Left ventricle myocardium superior (tissue), 1 donor: ENCODE measurements at places on chromosomes 6 and 20. TPM values are rescaled to one million over a fixed set of nuclear protein-coding genes. Genes with fewer than 3 reads are reported as not detected.

Gene TCF21
- total RNA-seq: 3.3 TPM

Gene RBBP8NL
- total RNA-seq: not detected

Gene POM121L2
- not detected for total RNA-seq

Gene TMEM170B
- total RNA-seq: 5.4 TPM

DNA sequence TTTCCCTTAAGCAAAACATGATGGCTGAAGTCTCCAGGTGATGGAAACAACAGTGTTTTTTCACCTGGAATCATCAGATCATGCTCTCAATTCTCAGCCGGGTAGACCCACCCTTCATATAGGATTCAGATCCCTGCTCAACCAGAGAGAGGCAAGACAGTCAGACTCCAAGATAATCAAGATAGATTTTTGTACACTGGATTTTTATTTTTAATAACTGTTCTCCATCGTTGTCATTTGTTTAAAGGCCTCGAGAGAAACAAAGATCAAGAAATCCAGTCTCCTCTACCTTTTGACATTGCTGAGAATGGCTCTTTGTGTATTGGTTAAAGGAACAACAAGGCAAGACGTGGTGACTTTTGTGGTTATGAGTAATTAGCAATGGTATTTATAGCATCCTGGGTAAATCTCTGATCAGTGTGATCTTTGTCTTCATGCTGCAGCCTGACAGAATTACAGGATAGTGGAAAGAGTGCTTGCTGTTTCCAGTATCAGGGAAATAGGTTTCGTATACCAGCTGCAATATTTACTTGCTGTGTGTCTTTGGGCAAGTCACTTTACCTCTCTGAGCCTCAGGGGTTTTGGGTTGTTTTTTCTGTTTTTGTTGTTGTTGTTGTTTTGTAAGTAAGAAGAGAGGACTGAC is 29.9 kb downstream of the ID4 start:
- DNase-seq: no peak

DNA sequence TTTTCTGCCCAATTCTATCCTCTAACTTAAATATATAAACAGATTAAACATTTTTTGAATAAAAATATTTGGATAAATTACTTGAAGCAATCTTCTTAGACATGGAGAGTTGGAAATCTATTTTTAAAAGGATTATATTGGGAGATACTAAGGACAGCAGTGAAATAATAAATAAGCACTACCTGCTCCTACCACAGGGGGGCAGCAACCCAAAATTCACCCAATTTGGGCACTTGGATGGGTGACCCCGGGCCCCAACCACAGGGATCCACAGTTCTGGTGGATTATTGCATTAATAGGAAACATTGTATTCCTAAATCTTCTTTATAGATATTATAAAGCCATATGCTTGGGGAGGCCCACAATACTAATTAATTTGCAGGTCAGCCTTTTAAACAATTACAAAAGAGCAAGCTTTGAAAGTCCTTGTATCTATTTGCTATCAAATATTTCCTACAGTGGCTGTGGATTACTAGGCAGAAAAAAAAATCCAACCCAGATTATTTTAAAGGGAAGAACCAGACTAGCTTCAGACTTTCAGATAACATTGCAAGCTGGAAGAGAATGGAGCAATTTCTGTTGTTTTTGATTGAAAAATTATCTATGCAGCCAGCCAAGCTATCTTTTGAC is 66.4 kb upstream of the PDE10A start:
- DNase-seq: peak; percentile 39

DNA sequence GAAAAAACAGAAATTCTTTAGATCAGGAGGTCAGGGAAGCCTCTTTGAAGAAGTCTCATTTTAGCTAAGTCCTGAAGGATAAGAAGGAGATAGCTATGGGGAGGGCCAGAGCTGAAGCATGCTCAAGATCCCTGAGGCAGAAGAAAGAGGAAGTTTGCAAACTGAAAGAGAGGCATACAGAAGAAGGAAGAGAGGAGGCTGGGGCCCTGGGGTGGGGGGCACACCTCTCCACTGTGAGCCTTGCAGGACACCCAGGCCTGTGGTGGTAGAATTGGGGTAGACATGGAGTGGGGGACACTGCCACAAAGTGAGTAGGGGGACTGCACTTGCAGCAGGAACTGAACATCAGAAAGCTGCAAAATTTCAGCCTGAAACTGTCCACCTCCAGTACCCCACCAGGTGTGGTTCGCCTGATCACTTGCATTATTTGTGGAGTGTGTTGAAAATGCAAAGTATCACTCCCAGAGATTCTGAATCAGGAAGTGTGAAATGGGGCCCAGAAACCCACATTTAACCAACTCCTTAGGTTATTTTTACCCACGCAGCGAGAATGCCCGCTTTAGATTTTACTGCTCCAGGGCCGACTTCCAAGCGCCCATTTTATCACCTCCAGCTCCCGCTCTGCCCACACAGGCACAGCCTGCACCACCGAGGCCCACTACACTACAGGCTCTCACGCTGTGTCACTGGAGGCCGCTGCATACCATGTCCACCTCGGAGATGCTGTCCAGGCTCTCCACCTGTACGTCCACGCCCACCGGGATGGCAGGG is 44.0 kb downstream of the GABRR2 start:
- DNase-seq: no peak

GRCh38 chr6:156557911-156558259 is 219.3 kb upstream of the ARID1B start:
- DNase-seq: no peak

- peak; percentile 29 for DNase-seq
These were observed 40.3 kb downstream of the TAF4 start for GRCh38 chr20:62025394-62025793.

GRCh38 chr20:17848249-17849048 is 120.1 kb downstream of the SNX5 start:
- DNase-seq: no peak

DNA sequence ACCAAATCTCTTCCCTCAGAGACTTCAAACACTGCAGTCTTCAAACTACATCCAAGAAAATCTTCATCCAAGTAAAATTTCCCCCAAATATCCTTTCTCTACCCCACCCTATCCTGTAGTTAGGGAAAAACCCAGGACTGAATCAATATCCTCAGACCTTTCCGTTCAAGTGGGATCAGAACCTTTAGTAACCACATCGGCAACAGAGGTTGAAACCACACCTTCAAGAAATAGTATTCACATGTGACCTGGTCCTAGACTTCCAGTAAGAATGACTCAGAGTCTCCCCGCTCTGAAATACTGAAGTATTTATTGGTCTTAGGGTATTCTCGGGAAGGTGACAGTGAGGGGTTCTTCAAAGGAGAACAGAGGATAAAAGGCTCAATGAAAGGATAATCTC is 8.7 kb downstream of the HLA-DPA1 start:
- DNase-seq: no peak

- DNase-seq: no peak
These were observed 37.8 kb upstream of the STXBP5 start for GRCh38 chr6:147166360-147166944.
